CD4-positive, alpha-beta T cell treated with Interleukin-17A for 1 hour (primary cell): ENCODE measurements at places on chromosomes 5 and 9.

GRCh38 chr5:135211791-135212190 is 177.8 kb upstream of the PITX1 start:
- no peak for DNase-seq

DNA sequence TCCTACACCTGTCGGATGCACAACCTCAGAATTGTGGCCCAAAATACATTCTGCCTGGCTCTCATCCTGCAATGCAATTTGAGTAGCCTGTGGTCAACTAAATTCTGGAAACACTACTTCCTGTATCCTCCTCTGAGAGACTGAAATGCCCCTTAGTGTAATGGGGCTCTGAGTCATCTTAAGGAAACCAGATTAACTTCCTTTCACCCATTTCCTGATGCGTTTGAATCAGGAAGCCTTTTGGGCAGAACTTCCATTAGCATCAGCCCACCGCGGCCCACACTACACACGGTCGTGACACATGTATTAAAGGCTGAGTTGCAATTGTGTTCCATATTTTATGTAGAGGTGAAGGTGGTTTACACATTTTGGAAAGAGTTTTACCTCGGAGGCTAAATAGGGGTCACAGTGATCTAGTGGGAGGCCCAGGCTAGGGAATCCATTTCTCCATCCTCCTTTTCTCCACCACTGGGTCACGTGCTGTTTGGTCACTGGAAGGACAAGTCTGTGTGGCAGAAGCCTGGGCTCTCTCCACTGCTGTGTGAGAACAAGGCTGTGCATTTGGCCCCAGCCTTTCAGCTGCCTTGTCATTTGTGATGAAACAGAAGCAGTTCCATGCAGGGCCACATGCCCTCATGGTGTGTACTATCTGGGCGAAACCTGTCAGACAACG is 55.9 kb downstream of the DAP start:
- peak; percentile 17 for DNase-seq

- DNase-seq, result no peak
These were observed 44.7 kb upstream of the SLC30A5 start for GRCh38 chr5:69049151-69049550.

GRCh38 chr5:160802592-160802991 is 49.4 kb downstream of the ATP10B start:
- no peak for DNase-seq

- DNase-seq, result no peak
These were observed 91.8 kb upstream of the DPYSL3 start for GRCh38 chr5:147601652-147602051.

- DNase-seq, result no peak
These were observed 33.4 kb downstream of the SEMA5A start for GRCh38 chr5:9512457-9512856.

DNA sequence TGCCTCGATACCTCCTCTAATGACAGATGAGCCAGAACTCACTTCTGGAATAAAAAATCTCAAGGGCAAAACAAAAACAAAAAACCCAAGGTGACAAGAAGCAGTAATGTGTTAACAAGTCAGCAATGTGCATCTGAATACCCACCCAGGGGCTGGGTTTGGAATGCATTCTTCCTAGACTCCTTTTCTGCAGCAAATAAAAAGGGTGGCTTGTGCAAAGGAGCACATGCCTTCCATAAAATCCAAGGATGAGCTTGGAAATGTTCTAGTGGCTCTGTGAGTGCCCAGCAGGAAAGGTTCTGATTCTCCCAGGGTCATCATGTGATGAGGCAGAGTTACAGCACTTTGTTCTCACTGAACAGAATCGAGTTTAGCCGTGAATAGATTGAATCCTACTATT is 599.9 kb downstream of the RAB3C start:
- no peak for DNase-seq

DNA sequence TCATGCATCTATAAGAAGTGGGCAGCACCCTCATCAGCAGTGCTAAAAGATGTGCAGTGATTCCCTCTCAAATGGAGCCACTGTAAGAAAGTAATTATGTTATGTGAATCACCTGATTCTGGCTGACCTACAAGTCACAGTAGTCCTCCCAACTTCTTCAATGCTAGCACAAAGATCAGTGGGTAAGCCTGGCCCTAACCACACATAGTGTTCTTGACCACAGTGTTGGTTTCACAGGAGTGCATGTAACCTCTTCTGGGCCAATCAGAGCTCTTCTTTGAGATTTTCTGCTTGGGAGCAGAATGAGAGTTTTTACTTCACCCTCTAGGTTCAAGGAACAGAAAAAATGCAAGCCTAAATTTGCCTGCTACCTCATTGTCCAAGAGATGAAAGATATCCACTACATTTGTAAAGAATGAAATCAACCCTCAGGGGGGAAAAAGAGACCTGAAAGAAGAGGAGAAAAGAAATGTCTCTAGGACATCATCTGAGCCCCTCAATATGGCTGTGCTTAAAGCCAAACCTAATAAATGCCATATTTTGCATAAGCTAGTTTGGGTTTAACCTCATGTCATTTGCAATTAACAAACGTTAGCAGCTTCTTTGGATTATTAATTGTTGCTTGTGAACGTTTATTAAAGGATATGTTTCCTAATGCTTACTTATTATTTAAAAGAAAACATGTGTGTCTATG is 65.3 kb upstream of the ADRB2 start:
- DNase-seq, result peak; percentile 13

GRCh38 chr5:102711525-102712385 is 43.4 kb upstream of the PAM start:
- DNase-seq, result no peak

DNA sequence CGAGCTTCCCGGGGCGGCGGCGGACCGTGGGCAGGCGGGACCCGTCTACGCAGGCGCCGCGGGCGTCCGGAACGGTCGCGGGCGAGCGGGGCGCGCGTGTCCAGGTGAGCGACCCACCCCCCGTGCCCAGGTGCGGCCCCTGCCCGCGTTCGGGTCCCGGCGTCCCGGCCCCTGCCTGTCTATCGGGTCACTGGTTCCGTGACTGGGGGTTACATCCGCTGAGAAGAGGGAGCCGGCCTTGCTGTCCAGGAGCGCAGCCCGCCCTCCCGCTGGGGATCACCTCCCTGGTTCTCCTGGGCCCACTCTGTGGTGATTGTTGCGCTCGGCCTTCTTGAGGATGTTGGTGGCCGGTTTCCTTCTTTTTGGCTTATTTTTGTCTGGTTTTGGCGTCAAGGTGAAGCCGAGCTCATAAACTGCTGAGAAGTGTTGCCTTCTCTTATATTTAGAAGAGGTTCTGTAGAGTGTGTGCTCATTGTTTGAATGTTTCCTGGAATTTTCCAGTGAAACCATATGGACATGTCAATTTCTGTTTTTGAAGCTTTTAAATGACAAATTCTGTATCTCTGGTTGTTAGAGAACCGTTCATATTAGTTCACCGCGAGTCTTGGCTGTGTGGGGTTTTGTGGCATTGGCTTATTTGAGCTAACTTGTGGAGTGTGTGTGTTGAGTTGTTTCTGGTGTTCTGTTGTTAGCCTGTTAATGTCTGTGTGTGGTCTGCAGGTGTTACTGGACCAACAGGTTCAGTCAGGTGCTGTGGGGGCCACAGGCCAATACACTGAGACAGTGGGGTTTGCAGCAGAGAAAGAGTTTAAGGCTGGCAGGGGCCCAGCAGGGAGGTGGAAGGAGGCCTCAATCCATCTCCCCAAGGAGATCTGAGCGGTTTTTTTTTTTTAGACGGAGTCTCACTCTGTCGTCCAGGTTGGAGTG is 621 bp downstream of the CEP72 start:
- no peak for DNase-seq

- DNase-seq, result no peak
These were observed 368.4 kb upstream of the GRAMD2B start for GRCh38 chr5:126054577-126055347.

DNA sequence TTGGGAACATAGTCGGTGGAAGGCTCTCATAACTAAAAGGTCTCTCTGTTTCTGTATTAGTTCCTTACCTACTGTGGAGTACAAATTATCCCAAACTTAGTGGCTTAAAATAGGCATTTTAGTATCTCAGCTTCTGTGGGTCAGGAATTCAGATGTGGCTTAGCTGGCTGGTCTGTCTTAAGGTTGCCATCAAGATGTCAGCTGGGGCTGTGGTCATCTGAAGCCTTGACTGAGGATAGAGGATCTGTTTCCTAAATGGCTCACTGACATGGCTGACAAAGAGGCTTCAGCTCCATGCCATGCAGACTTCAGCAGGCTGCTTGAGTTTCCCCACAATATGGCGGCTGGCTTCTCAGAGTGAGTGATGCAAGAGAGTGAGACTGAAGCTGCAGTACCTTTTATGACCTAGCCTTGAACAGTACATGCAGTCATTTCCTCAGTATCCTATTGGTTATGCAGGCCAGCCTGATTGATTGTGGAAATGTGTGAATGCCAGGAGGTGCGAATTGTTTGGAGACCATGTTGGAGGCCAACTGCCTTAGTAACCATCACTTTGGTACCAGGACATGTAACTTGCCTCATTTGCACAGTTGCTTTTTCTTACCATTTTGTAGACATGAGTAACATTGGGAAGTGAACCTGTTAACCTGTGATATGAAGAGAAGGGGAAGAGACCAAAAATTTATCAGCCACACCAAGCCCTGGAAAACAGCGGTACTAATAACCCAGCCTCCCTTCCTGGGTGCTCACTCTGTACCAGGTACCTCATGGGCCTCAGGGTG is 152.8 kb upstream of the IER5L start:
- no peak for DNase-seq

GRCh38 chr5:127684726-127685467 is 18.3 kb upstream of the CCDC192 start:
- DNase-seq, result no peak
